Thymus (tissue), 14 donors: ENCODE measurements at places on chromosomes 6 and 20.

- no peak for DNase-seq
Measured at GRCh38 chr20:44572551-44573500, 9.6 kb upstream of the PKIG start.

DNA sequence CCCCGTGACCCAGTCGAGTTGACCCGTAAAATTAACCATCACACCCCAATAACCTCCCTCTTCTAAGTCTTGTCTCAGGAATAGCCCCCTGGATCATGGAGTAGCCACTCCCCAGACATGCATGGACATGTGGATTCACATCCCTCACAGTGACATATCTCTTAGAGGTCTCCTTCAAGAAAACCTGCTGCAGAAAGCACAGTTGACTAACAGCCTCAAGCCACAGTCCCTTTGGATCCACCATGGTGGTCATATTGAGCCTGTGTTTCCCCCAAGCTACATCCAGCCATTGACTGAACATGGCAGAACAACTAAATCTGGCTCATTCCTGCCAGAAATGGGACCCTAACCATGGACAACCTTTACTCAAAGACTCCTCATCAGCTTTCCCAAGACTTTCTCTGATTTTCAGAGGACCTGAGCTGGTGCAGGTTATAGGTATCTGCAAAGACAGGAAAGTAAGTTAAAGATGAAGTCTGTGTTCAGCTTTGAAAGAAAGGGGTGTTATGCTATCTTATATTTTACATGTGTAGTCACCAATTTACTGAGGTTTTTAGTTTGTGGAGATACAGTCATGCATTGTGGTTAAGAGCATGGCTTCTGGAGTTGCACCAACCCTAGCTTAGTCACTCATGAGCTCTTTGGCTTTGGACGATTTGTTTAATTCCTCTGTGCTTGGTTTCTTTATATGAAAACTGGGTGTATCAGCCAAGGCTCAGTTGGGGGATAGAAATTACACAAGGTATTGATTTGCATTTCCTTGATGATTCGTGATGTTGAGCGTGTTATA lies 219.1 kb downstream of the MYLK4 start:
- no peak for DNase-seq

- DNase-seq, result no peak
Measured at GRCh38 chr6:88157106-88157505, 9.0 kb downstream of the CNR1 start.

- no peak for DNase-seq
Measured at GRCh38 chr20:48090784-48091183, 305.5 kb upstream of the SULF2 start.

GRCh38 chr20:35253010-35253409 lies 24.9 kb downstream of the MMP24OS start:
- no peak for DNase-seq
